ENCODE measurements at places on chromosomes 16 and 17.

DNA sequence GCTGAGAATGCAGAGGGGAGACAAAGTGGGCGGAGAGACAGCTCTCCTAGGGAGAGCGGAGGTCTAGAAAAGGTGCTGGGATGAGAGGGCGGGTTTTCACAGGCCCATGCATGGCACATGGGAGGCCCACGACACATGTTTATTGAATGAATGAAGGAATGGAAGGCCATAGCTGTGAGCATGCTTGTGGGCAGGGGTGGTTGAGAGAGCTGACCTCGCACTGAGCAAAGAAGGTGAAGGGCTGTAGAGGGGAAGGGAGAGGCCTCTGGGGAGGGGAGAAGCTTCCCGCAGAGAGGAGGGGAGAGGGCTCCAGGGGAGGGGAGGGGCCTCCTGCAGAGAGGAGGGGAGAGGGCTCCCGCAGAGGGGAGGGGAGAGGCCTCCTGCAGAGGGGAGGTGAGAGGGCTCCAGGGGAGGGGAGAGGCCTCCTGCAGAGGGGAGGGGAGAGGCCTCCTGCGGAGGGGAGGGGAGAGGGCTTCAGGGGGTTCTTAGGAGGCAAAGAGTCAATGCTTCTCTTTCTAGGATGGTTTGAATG is 27.3 kb downstream of the SDK2 start:
- no peak for DNase-seq

GRCh38 chr17:34673995-34674890 is 94.9 kb downstream of the TMEM132E start:
- DNase-seq = no peak

- DNase-seq = peak; percentile 78
Measured at GRCh38 chr16:637081-638018, 1.2 kb upstream of the METTL26 start.

- no peak for DNase-seq
Measured at GRCh38 chr16:14375132-14375491, 254.9 kb downstream of the PARN start.

GRCh38 chr16:75086688-75087374 is 29.7 kb downstream of the LDHD start:
- no peak for DNase-seq

DNA sequence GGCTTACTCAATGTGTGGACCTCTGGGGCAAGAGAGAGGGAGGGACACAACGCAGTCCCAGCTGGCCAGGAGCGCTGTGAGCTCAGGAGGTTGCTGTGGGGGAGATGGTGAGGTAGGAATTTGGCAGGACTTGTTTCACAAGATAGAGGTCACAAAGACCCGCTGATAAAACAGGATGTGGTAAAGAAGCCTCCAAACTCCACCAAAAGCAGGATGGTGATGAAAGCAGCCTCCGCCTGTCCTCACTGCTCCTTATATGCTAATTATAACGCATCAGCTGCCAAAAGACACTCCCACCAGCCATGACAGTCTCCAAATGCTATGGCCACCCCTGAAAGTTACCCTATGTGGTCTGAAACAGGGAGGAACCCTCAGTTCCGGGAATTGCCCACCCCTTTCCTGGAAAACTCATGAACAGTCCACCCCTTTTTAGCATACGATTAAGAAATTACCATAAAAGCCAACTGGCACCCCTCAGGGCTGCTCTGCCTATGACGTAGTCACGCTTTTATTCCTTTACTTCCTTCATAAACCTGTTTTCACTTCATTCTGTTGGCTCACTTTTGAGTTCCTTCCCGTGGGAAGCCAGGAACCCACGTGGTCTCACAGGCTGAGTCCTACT is 5.3 kb upstream of the EIF4A3 start:
- no peak for DNase-seq

DNA sequence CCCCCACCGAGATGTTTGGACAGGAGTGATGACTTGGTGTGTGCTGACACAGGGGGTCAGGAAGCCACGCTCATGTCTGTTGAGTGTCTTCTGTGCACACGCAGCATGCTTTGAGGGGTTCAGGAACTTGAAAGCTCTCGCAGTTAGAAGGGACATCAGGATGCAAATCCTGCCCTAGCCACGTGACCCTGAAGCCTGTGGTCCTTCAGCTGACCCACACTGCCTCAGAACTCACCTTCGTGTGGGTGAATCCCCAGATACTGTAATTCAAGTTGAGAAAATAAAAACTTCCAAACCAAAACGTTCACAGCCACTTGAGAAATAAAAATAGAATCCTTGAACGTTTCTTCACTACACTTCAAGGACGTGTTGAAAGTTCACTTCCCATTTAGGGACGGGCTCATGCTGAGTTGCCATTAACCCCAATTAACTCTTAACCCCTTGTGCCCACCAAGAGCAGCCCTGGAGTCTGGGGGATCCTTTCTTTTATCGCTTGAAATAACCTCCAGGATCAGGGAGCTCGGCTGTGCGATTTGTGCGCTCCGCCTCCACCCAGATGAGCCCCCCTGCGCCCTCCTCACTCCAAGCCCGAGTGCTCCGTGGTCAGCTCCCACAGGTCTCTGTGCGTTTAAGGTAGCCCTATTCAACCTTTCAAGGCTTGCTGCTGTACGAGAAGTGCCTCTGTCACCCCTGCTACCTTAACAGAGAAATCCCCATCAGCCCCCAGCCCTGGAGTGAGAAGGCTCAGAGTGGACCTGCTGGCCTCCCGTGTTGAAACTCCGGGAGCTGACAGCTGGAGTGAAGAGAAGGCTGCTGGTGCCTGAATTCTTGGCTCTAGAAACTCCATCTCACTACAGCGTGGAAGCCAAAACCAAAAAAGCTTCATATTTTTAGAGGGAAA is 36.2 kb upstream of the NAT9 start:
- no peak for DNase-seq

DNA sequence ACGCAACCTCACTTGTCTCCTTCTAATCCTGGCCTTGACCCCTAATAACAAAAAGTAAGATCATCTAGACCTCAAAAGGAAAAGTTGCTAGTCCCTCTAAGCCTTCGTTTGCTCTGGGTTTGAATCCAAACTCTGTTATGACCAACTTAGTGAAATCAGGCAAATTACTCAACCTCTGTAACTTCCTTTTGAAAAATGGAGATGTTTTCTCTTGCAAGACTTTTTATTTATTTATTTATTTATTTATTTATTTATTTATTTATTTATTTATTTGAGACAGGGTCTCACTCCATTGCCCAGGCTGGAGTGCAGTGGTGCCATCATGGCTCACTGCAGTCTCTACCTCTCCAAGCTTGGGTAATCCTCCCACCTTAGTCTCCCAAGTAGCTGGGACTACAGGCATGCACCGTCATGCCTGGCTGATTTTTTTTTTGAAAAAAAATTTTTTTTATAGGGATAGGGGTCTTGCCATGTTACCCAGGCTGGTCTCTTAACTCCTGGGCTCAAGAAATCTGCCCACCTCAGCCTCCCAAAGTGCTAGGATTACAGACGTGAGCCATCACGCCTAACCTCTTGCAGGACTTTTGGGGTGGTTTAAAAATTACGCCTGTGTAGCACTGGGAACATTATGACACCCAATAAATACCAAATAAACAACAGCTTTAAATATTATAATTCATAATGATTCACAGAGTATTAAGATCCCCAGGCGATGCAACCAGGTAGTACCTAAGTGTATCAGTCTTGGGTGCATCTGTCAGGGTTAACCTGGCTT is 63.4 kb downstream of the PITPNC1 start:
- no peak for DNase-seq

DNA sequence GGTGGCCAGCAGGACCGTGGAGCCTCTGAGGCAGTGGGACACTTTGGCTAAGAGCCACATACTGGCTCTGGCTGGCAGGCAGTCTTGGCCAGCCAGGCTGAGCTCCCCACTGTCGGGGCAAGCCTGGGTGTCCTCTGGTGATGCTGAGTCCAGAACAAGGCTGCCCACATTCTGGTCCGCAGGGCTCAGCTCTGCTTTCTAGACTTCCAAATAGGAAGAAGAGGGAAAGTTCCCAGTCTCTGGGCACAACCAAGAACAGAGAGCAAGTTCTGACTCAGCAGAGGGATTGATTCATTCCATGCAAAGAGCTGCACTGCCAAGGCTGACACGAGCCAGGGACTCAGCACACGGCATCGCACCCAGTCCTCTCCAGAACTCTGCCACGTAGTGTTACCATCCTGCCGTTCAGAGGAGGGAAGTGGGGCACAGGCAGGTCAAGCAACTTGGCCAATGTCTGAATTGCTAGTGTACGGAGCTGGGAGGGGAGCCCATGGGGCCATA is 58.9 kb downstream of the NOS2 start:
- DNase-seq = no peak

- no peak for DNase-seq
Measured at GRCh38 chr16:1047123-1047522, 25.4 kb upstream of the SSTR5 start.

DNA sequence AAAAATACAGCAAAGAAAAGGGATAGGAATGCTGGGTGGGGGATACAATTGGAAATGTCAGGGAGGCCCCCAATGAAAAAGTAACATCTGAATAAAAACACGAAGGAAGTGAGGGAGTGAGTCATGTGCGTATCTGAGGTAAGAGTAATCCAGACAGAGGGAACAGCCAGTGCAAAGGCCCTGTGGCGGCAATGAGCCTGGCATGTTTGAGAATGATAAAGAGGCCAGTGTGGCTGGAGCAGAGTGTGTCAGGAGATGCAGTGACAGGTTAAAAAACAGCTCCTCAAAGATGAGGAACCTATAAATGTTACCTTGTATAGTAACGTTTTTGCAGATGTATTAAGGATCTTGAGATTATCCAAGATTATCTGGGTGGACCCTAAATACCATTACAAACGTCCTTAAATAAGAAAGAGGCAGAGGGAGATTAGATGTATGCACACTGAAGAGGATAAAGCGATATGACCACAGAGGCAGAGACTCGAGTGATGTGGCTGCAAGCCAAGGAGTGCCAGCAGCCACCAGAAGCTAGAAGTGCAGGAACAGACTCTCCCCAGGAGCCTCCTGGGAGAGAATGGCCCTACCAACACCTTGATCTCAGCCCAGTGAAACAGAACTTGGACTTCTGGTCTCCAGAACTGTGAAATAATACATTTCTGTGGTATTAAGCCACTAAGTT is 17.8 kb upstream of the SLC35B1 start:
- no peak for DNase-seq

GRCh38 chr16:30698816-30699614 is at the start of gene SRCAP:
SRCAP (plus strand) TSS chr16:30699171; CDS start chr16:30700825, 1,654 bp downstream.
- peak; percentile 79 for DNase-seq

DNA sequence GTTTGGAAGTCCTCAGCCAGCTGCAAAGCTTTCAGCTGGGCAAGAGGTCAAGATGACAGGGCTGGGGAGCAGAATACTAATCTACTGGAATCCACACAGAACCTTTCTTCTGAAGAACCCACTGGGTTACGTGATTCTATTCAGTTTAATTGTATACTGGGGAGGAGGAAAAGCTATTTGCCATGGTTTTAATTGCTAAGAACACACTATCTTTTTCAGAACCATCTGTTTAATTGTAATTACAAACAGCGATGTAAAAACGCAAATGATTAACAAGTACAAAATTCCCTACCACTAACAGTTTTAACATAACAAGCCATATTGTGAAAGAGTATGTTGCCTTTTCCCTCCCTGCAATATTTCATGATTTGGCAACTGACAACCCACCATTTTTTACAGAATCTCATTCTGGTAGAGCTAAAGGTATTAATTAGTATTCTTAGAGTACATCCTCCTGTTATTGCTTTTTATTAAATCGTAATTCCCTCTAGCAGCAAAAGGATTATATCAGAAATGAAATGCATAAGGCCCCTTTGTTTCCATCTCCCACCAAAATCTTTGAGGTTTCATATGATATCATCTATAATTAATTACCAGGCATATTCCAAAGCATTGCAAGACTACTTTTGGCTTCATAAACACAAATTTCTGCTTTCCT is 12.1 kb downstream of the HYDIN start:
- no peak for DNase-seq

DNA sequence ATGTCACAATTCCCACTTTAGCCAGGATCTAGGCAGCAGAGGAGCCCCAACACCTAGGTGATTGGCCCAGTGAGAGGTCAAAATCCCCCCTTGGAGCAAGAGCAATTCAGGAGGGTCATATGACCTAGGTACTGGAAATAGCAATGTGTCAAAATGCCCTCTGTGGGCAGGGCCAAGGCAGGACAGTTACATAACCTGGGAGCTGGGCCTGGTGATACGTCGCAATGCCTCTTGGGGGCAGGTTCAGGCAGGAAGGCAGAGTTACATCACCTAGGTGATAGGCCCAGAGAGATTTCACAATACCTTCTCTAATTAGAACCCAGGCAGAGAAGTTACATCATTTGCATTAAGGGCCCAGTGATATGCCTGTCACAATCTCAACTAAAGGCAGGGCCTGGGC is 1906.3 kb downstream of the TP53TG3F start:
- no peak for DNase-seq

DNA sequence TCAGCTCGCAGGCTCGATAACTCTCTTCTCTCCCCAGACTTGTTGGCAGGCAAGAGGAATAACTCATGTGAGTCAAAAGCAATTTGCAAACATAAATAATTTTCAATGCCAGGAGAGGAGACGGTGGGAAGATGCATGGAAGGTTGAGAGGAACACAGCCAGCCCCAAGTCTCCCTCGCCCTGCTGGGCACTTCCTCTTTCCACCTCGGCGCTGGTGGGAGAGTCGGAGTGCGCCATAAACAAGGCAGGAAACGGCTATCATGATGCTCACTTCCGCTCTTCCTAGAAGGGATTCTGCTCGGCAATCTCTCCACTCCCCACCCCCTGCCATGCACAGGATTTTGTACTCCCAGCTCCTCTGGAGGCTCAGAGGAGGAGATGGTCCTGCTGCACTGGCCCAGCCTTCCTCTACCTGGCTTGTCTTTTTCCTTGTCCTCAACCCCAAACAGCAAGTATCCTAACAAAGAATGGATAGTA is 13.0 kb downstream of the CBX4 start:
- DNase-seq = no peak

DNA sequence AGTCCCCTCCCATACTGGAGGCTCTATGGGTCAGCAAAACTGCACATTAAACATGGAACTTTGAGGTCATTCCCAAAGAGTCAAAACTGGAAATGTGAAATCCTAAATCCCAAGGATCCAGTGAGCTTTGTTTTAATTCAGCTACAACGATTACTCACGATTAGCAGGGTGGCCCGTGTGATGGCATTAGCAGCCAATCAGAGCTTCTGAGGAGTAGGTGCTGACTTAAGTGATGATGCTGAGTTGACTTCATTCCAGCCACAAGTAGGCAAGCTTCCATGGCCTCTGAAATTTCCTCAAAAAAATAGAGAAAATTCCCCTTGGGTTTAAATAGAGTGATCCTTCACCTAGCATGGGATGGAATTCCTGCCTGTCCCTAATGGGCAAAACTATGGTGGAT is 28.1 kb upstream of the BEAN1 start:
- DNase-seq = no peak

Measured in stimulated activated CD8-positive, alpha-beta memory T cell treated with anti-CD3 and anti-CD28 coated beads, Interleukin-7, amount 100 ng/mL, for 48 hours (primary cell).